Mesothelial cell of epicardium (in vitro differentiated cells): ENCODE measurements at places on chromosomes 12 and 14. TPM values are rescaled to one million over a fixed set of nuclear protein-coding genes. Genes with fewer than 3 reads are reported as not detected.

The ASCL1 gene
- total RNA-seq, result not detected in 3 replicates

GRCh38 chr12:83015390-83016217 is 328.9 kb downstream of the TMTC2 start:
- no peak for DNase-seq

DNA sequence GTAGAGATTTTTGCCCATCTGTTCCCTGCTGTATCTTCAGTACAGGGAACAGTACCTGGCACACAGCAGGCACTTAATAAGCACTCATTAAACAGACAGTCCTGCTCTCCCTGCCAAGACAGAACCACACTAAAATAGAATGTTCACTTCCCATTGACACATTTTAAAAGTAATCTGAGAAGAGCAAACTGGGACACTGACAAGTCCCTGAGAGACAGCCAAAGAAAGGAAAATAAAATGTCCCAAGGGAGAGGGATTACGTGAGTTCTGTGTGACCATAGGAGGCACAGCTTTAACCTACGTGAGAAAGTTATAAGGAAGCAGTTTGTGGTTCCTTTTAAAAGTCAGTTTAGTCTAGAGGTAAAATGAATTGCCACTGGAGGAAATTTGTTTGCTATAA is 43.9 kb upstream of the SYCP3 start:
- DNase-seq, result no peak

- no peak for DNase-seq
These were observed 46.1 kb downstream of the TMTC3 start for GRCh38 chr12:88188180-88188579.

The ACRBP gene
- total RNA-seq, result 2.7 to 3.7 TPM (median 3.5 TPM) in 3 replicates
